Kidney (tissue), 22 donors: ENCODE measurements at places on chromosomes 5 and 9.

DNA sequence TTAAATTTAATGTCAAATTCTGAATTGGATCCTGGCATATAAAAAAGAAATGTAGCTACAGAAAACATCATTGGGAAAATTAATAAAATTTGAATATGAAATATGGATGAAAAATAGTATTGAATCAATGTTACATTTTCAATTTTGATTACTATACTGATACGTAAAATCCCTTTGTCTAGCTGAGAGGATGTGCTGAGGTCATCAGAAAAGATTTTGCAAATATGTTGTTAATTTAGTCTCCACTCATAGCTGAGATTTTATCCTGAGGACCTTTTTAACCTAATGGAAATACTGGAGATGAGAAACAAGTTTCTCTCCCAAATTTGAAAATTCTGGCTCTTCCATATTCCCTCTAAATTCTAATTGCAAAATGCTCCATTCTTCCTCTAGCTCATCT, 84.4 kb upstream of the ADAMTS16 start:
- no peak for DNase-seq

DNA sequence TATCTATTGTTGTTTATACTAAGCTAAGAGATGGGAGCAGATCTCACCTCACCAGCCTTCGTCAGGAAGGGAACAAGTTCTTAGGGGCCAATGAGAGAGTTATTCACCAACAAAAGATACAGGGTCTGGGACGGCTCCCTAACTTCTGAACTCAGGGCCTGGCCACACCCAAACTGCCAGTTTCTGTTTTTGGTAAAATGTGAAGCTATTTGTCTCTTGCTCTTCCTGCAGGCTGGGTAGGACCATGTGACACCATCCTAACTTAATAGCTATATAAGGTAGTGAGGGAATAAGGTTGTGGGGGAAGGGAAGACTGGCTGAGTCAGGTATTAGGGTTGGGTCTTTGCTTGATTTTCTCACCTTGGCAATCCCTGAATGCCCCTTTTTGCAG, 480.5 kb downstream of the KDM4C start:
- DNase-seq, result no peak

DNA sequence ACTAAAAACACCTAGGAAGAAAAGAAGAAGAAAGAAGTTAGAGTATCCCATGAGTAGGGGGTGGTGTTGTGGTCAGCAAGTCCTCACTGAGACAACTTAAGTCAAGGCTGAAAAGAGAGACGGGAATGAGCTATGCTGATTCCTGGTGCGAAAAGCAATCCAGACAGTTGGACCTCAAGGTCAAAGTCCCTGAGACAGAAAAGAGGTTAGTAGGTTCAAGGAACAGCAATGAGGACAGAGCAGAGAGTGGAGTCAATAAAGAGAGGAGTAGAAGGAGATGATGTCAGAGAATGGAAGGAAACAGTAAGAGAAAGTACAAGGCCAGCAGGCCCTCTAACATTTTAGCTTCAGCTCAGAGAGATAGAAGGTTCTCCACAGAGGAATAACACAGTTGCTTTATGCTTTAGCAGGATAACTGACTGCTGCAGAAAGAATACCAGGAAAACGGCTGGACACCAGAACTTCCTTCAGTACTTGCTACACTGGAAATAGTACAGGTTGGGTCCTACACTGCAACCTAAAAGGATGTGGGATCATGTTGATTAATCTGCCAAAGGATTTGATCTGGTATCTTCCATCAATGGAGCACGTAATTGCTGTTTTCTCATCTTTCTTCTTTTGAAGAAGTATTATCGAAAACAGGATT, 43.6 kb downstream of the GNAQ start:
- DNase-seq, result peak; percentile 30

DNA sequence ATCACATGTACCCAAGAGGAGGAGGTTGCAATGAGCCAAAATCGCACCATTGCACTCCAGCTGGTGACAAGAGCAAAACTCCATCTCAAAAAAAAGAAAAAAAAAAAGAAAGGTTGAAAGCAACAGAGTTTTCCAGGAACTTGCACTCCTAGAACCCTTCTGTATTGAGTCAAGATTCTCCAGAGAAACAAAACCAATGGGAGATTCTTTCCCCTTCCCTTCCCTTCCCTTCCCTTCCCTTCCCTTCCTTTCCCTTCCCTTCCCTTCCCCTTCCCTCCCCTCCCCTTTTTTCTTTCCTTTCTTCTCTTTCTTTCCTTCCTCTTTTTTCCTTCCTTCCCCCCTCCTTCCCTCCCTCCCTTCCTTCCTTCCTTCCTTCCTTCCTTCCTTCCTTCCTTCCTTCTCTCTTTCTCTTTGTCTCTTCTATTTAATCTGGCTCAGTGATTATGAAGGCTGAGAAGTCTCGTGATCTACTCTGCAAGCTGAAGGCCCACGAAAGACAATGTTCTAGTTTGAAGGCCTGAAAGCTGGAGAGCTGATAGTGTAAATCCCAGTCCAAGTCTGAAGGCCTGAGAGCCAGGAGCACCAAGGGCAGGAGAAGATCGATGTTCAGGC, 59.6 kb upstream of the CNTLN start:
- DNase-seq, result no peak

GRCh38 chr5:88683506-88684135, 199.4 kb downstream of the MEF2C start:
- peak; percentile 61 for DNase-seq

GRCh38 chr5:14545862-14546261, 35.7 kb upstream of the OTULINL start:
- DNase-seq, result no peak

- DNase-seq, result peak; percentile 54
Measured at GRCh38 chr5:139482050-139482889, at the start of gene STING1. Gene STING1, minus strand, starts transcription at chr5:139482758. Its CDS starts 1,054 bp downstream, at chr5:139481704.

DNA sequence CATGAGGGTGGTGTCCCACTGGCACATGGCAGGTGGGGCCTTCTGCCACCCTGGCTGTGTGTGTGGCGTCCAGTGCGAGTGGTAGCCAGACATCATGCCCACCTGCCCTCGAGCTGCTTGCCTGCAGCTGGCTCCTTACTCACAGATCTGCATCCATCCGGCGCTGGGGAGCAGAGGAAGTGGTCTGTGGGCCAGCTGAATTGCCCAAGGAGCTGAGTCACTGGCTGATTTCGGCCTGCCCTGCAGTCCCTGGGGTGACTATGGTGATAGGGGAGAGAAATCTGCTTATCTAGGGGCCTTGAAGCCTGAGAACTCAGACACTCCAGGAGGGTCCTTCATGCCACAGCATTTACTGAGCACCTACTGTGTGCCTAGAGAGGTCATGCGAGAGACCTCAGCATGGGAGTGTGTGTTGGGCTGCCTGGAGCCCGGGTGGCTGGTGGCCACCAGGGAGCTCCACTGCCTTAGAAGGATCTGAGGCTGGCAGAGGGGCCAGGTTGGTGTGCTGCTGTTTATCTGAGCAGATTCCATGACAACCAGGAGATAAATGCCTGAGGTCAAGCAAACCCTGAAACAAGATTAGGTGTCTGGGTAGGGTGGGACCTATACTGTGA, 57.1 kb downstream of the SLC22A5 start:
- no peak for DNase-seq

DNA sequence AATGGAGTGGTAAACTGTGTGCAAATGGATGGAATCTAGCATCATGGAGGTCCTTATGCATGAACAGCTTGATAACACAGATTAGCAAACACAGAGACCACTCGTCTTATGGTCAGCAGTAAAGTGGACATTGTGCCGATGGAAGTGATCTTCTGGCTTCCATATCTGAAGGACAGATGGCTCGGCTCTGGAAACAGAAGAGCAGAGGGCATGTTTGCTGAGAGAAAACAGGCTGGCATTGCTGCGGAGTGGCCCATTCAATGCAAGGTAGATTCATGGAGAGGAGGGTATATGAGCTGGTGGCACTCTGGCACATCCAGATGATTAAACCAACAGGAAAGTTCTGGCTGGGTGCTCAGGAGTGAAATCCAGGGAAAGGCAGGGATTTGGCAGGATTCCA, 513.2 kb downstream of the DIRAS2 start:
- DNase-seq, result no peak

DNA sequence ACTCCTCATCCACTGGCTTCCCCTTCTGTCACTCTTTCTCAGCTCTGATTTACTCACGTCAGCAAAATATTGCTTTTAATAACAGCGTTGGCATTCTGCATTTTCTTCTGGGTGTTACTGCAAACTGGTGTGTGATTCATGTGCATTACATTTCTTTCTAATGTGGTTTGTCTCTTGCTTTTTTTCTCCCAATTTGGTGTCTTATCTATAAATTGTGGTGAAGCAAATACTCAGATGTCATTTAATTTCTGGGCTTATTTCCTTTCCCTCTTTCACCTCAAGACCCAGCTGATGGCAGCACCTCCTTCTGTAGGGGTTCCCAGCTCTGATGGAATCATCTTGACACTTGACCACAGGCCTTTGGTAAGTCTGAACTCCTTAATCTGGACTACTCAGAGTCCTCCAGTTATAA, 180.7 kb upstream of the ZNF618 start:
- no peak for DNase-seq

GRCh38 chr5:61084658-61085057, 77.6 kb downstream of the SMIM15 start:
- no peak for DNase-seq

DNA sequence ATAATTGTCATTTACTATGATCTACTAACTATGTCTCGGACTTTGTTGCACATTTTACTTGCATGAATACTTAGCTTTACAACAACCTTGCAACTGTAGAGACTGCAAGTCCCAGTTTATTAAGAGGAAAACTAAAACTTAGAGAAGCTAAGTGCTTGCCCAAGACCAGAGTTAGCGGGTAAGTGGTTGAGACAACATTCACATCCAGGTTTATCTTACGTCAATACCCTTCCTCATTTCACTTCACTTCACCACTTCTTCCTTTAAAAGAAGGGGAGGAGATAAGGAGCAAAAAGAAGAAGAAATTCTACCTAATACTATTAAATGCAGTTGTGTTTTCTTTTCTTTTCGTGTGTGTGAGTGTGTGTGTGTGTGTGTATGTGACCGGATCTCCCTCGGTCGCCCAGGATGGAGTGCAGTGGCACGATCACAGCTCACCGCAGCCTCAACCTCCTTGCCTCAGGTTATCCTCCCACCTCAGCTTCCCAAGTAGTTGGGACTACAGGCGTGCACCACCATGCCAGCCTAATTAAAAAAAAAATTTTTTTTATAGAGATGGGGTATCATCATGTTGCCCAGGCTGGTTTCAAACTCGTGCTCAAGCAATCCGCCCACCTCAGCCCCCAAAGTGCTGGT, 37.4 kb downstream of the MEGF9 start:
- no peak for DNase-seq

DNA sequence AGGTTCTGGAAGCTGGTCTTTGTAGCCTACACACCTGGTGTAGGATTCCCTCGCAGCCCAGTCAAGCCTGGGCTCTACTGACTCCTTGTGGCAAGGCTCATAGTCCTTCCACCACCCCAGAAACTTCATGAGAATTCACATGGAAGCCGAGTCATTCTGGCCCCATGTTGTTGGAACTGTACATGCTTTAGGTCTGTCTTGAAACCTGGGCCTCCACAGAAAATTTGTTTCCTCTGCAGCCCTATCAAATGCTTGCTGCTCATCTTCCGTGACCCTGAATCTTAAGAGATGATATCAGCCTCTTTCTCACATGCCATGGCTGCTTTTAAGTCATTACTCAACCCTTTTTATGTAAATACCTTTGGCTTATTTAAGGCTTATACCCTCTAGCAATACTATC, 113.4 kb upstream of the GRHPR start:
- DNase-seq, result no peak

DNA sequence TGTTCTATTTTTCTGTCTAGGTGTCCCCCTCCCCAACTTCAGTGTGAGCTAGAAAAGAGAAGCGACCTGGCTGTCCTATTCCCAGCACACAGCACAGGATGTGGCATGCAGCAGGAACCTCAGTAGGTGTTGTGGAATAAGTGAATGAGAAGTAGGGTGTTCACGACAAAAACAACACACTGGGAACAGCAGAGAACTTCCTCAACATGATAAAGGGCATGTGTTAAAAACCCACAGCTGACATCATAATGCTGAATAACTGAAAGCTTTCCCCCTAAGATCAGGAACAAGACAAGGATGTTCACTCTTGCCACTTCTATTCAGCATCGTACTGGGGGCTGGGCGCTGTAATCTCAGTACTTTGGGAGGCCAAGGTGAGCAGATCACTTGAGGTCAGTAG, 155.6 kb upstream of the ZNF618 start:
- no peak for DNase-seq

DNA sequence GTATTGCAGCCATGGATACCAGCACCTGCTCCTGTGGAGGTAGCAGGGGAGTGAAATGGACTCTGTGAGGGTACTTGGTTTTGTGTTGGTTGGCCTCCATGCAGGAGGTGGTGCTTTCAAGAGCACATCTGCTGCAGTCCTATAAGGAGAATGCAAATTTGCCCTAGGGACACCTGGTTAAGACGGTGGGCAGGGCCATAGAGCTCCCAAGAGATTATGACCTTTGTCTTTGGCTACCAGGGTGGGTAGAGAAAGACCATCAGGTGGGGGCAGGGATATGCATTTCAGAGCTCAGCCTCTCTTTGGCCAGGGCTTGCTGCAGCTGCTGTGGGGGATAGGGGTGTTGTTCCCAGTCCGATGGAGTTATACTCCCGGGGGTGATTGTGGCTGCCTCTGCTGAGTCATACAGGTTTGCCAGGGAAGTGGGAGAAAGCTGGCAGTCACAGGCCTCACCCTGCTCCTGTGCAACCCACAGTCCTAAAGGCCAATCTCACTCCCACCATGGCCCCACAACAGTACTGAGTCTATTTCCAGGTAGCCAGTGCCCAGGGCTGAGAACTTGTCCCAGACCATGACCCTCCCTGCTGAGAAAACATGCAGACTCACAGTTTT, 14.0 kb upstream of the PDLIM4 start:
- DNase-seq, result no peak

DNA sequence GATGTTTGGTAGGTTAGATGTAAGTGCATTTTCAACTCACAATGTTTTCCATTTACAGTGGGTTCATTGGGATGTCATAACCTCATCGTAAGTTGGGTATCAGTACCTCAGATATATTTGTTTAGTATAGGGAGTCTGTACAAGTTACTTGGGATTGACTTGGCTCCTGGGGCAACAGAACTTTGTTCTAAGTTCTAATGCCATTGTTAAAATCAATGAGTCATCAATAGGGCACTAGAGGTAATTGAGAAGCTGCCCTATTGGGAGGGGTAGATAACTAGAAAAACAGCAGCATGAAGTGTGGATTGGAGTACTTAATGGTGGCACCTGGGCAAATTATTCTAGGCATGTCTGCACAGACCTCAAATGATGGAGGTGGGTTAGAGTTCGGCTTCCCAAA, 272.8 kb downstream of the DOCK8 start:
- no peak for DNase-seq

GRCh38 chr5:83503662-83504061, 32.1 kb downstream of the VCAN start:
- DNase-seq, result no peak

- no peak for DNase-seq
Measured at GRCh38 chr9:20623748-20624124, 1.4 kb upstream of the MLLT3 start.

DNA sequence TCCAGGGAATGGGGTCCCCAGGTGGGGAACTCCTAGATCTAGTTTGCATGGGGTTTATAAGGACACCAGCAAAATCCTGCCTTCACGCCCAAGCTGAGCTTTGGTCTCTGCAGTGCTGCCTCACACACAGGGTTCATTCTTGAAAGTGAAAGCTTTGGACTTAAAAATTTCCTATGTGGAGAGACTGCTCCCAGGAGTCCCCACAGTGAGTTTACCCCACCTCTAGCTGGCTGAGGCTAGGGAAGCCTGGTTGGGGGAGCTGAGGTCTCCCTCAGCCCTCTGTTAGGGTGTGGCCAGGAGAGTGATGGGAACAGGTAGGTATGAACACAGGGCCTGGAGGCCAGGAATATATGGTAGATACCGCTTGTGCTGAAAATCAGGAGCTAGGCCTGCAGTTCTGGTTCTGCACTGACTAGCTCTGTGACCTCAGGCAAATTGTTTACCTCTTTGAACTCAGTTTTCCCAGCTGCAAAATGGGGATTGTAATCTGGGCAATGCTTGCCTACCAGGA, 41.5 kb upstream of the LARP1 start:
- DNase-seq, result no peak
